AG04450 (cell line): ENCODE measurements at places on chromosomes 4 and X.

DNA sequence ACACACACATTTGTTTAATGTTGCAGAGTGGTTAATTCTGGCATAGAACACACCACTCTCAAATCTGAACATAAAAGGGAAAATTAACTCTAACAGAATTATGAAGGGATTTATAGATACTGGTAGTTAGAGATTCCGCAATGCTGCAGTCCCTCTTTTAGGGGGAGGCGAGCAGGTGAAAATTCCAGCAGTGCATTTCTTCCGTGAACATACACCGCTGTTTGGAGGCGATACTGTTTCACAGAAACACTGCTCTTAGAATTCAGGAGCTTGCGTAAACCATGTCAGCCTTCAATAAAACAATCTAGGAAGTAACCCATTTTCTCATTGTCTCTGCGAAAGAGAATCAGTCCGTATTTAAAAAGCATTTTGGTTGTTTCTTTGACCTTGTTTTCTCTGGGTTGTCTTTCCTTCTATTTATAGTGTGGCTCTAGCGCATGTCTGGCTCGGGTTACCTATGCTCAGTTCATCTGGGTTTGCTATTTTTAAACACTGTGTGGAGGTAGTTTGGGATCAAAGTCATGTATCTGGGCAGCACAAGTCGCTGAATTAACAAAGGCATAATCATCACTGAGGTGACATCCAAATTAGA is 90.4 kb downstream of the GPAT3 start:
- DNase-seq: no peak

DNA sequence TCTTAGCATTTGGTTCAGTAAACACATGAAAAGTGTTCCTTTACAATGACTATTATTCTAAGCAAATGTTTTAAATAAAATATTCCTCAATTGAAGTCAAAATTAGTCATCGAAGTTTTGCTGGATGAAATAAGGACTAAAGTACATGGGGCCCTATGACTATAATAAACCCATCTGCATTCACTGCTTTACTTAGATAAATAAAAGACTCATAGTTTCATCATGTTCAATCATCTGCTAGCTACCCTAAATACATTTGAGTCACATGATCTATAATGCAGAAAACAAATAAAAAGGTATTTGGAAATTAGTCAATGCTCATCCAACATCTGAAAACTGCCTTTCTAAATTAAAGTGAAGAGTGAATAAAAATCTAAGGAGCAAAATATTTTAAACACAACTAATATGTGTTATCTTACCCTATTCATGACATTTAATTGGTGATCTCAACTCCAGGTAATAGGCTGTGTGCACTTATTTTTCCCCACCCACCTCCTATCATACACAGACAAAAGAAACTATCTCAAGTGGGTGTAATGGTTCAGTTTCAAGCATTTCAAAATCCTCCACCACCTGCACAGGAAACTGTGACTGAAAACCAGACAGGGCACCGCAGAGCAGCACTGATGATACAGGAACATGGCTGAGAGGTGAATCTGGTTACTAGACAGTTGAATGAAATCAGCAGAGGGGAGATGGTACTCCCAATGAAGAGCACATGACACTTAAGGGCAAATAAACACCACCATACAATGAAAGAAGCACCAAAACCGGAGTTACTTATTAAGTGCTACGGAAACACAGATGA is 78.6 kb downstream of the CAMK2D start:
- DNase-seq: no peak

DNA sequence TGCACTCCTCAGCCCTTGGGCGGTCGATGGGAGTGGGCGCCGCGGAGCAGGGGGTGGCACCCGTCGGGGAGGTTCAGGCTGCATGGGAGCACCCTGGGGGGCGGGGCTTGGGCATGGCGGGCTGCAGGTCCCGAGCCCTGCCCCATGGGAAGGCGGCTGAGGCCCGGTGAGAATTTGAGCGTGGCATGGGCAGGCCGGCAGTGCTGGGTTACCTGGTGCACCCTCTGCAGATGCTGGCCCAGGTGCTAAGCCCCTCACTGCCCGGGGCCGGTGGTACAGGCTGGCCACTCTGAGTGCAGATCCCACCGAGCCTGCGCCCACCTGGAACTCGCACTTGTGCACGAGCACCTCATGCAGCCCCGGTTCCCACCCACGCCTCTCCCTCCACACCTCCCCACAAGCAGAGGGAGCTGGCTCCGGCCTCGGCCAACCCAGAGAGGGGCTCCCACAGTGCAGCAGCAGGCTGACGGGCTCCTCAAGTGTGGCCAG is 556.3 kb downstream of the GALNTL6 start:
- no peak for DNase-seq

DNA sequence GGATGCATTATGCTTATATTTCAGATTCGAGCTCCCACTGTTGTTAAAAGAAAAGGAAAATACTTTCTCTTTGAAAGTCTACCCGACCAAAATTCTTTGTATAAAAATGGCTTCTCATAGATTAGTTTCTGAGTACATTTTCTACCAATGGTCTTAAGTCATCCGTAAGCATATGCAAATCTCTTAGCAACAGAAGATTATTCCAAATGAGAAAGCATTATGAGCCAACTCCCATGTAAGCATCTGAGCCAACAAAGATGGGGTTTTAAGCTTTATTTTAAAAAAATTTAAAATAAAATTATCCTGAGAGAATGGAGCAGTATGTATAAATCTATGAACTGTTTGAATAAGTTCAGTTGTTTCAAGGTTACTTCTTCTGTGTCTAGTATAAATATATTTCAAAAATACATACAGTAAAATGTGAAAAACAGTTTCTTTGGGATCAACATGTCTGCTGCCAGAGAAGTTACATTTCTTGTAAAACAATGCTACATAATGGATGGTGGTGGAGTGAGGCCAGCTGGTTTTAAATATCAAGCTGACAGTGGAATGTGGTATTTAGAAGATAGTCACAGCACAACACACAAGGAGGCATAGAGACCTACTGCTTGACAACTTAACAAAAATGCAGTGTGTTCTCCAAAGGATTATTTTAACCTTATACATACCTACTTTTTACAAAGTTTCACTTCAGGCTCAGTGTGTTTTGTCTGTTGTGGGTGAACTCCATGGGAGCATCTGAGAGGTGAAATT is 199.5 kb upstream of the DIPK2B start:
- DNase-seq: peak; percentile 18

- DNase-seq: no peak
Measured at GRCh38 chrX:40721489-40722106, 13.7 kb downstream of the MED14 start.

DNA sequence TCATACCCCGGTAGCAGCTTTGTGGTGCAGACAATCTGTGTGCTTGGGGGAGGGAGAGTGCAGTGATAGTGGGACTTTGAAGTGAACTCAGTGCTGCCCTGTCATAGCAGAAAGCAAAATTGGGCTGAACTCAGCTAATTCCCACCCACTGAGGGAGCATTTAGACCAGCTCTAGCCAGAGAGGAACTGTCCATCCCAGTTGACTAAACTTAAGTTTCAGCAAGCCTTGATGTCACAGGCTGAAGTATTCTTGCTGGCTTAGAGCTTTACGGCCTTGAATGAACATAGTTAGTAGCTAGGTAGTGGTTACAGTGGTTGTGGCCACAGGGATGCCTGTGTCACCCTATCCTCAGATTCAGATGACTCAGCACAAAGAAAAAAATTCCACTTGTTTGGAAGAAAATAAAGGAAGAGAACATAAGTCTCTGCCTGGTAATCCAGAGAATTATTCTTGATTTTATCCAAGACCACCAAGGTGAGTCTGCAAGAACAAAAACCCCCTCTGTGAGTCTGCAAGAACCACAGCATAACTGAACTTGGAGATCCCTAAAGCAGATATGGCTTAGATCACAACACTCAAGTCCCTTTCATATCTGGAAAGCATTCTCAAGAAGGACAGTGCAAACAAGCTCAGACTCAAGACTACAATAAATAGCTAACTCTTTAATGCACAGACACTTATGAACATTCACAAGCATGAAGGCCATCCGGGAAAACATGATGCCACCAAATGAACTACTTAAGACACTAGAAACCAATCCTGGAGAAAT is 39.4 kb downstream of the ADH7 start:
- no peak for DNase-seq

DNA sequence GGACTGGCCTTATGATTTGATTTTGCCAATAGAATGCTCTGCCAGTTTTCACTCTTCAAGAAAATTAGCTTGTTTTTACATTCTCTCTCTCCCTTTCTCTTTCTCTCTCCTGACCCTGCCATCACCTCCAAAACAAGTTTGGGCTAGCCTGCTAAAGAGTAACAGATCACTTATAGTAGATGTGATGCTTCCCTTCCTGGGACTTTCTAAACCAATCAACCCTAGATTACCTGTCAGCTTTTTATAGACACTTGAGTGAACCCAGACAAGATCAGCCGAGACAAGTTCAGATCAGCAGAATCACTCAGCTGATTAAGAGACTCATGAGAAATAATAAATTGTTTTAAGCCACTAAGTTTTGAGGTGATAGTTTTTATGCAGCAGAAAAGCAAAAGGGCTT is 521.2 kb downstream of the ANKRD50 start:
- no peak for DNase-seq

- no peak for DNase-seq
Measured at GRCh38 chrX:129600981-129601424, 53.8 kb downstream of the APLN start.

DNA sequence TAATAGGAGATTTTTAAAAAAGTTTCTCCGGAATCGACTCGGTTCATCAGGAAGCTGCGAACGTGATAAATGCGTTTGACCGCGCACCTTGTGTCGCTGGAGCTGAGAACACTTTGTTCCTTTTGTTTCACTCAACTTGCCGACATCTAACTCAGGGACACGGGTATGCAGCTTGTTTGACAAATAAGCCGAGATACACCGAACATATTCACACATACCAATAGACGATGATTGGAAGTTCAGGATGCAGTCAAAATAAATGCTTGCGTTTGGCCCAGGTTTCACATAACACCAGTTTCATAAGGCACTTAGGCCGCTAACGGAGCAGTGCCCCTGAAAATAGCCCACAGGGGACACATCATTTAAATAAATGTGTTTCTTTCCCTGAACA is 932 bp upstream of the SHISA3 start:
- DNase-seq: no peak

DNA sequence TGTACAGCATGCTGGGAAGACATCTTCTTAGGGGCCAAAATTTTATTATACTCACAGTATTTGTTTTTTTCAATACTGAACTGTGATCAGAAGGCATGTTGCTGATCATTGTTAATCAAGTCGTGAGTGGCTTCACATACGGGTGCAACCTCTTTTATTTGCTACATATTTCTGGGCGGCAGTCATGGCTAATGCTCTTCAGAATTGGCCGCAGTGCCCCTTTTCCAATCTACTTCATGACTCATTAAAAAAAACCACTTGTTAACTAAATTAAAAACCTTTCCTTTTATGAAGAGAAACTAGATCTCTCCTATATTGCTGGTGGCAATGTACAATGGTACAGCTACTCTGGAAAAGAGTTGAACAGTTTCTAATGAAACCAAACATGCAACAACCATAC is 101.5 kb upstream of the C1GALT1C1 start:
- DNase-seq: no peak

DNA sequence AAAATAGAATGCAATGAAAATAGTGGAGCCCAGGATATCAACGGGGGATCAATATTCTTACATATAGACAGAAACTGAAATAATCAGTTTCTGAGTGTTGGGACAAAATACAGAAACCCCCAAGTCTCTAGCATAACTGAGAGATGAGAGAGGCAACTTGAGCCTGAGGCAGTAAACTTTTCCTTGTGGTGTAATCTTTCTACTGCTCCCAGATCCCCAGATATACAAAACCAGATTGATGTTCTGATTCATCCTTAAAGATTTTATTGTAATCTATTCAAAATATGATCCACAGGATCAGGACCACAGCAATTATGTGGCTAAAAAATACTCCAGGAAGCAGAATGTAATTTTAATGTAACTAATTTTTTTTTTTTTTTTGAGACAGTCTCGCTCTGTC is 2282.6 kb downstream of the ARAP2 start:
- no peak for DNase-seq

DNA sequence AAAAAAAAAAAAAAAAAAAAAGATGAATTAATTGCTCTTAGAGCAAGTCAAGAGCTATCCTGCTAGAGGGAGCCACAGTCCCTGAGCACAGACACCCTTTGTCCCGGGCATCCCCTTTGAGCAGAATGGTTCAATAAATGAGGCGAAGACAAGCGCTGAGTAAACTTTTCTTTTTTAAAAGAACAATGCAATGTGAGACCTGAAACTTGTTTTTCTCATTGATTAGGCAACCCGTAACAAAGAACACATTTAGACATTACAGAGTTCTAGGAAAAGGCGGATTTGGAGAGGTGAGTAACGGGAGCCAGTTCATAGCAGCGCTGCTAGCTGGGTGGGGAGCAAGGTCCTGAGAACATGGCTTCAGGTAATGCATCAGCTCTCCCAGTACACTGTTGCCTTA is 46.1 kb downstream of the GRK4 start:
- no peak for DNase-seq

GRCh38 chrX:154486396-154487207 is at the start of gene UBL4A:
TSS of gene UBL4A (minus strand) at chrX:154486615. CDS start at chrX:154486584, 31 bp downstream.
- no peak for DNase-seq

GRCh38 chrX:18676470-18676869 is 4.6 kb upstream of the RS1 start:
- DNase-seq: no peak

GRCh38 chr4:650951-651883 is 22.9 kb downstream of the ATP5ME start:
- DNase-seq: no peak

DNA sequence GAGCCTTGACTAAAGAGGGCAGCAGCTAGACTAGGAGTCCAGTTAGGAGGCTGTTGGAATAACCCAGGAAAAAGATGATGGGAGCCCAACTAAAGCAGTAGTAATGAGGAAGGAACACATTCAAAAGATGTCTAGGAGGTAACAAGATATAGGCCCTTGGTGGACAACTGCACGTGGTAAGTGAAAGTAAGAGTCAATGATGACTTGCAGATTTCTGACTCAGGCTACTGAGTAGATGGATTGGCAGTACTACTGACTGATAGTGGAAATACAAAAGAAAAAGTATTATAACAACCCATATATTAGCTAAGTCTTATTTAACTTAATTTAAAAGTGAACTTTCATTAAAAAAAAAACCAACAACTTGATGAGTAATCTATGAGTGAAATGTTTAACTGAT is 74.0 kb downstream of the PAK3 start:
- DNase-seq: no peak

GRCh38 chr4:121339307-121339706 is 41.5 kb downstream of the QRFPR start:
- no peak for DNase-seq

GRCh38 chr4:158912806-158913205 is 144.0 kb downstream of the FNIP2 start:
- DNase-seq: peak; percentile 21

- DNase-seq: no peak
Measured at GRCh38 chr4:30122711-30123110, 597.5 kb upstream of the PCDH7 start.

DNA sequence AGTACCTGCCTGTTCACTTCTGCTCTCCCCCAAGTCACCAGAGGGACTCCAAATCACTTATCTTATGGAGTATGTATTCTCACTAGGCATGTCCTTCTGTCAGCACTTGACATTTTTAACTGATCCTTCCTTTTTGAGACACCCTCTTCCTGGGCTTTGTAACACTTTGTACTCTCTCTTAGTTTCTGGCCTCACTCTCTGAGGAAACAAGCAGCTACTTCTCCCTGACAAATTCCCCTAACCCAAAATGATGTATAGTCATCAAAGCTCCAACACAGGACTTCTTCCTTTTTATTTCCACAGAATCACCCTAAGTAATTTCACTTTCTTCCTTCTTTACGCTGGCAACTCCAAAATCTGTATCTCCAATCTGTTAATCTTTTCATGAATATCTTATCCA is 101.8 kb downstream of the ARAP2 start:
- no peak for DNase-seq
